ENCODE measurements at places on chromosomes 4 and X.

DNA sequence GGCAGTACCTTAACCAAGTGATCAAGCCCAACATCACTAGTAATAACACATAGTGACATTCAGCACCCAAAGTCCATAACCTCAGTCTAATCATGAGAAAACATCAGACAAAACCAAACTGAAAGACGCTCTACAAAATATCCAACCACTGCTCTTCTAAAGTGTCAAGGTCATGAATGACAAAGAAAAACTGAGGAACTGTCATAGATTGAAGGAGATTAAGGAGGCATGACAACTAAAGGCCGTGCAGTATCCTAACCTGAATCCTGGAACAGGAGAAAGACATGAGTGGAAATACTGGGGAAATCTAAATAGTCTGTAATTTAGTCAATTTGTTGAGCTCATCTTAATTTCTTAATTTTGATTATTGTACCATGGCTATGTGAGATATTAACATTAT lies 38.2 kb upstream of the EXOC1L start:
- DNase-seq, result no peak

- DNase-seq, result no peak
Observed at GRCh38 chr4:121777625-121778024, 12.7 kb upstream of the SMIM43 start.

- no peak for DNase-seq
Observed at GRCh38 chr4:155403886-155404285, 27.1 kb upstream of the MAP9 start.

GRCh38 chr4:183264614-183265013 lies 55.5 kb downstream of the CLDN22 start:
- no peak for DNase-seq

DNA sequence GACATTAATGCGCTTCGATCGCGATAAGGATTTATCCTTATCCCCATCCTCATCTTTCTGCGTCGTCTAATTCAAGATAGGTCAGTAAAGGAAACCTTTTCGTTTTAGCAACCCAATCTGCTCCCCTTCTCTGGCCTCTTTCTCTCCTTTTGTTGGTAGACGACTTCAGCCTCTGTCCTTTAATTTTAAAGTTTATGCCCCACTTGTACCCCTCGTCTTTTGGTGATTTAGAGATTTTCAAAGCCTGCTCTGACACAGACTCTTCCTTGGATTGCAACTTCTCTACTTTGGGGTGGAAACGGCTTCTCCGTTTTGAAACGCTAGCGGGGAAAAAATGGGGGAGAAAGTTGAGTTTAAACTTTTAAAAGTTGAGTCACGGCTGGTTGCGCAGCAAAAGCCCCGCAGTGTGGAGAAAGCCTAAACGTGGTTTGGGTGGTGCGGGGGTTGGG lies 528 bp upstream of the FGF2 start:
- DNase-seq, result no peak

DNA sequence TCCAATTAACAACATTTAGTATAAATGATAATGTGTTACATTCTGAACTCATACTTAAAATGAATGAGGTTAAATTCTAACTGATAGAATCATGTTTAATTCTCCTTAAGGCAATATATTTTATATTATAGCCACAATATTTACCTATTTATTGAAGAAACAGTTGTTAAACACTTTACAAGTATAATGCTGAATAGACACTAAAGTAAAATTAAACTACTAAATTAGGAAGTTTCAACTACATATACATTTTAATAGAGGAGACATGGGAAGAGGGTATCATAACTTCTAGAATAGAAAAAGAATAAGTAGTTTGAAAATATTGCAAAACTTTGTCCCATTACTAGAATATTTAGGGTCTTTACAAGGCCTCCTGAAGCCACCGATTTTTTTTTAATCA lies 36.2 kb upstream of the GRIA2 start:
- DNase-seq, result no peak

GRCh38 chr4:37781131-37781455 lies 45.4 kb upstream of the PGM2 start:
- no peak for DNase-seq

DNA sequence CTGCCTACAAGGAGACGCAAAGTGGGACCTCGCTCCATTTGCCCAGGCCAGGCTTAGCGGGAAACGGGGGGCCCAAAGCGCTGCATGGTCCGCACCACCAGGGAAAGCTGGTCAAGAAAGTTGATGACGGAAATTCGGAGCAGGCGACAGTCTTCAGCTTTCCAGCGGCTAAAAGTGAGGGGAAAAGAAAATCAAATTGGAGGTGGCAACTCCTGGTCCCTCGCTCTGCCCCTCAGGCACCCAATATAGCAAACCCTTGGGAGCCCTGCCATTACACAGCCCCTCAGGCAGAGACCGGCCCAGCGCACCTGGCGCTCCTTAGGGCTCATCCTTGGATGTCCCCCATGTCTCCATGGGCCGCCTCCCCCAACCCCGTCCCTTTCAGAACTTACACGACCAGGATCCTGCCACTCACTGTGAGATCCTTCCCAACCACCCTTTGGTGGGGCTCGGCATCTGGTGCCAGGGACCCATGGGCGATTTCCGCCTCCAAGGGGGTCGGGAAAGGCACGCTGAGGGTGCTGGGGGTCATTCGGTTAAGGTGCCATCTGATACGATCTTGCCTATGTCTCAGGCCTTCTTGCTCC lies 1.1 kb downstream of the LAGE3 start:
- no peak for DNase-seq

DNA sequence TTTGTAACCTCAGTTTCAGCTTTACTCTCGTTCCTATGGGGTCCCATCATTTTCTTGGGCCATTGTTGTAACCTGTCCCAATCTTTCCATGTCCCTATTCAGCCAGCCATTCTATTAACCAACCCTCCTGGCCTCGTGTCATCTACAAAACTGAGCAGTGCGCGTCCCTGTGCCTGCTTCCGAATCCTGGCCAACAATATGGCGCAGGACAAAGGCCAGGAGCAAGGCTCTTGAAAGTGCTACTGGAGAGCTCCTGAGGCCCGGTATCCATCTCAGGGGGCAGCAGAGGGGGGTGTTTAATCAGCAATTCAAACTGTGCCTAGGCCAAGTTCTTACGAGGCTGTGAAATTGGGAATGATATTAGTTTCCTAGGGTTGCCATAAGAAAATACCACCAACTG lies 41.2 kb upstream of the APLN start:
- no peak for DNase-seq

- DNase-seq, result no peak
Observed at GRCh38 chr4:22363787-22364186, 152.1 kb downstream of the ADGRA3 start.

- DNase-seq, result no peak
Observed at GRCh38 chr4:169921237-169921636, 105.0 kb downstream of the MFAP3L start.

- DNase-seq, result no peak
Observed at GRCh38 chrX:13357925-13358324, 38.1 kb upstream of the ATXN3L start.

GRCh38 chr4:86054286-86055032 lies 305.4 kb downstream of the MAPK10 start:
- no peak for DNase-seq

DNA sequence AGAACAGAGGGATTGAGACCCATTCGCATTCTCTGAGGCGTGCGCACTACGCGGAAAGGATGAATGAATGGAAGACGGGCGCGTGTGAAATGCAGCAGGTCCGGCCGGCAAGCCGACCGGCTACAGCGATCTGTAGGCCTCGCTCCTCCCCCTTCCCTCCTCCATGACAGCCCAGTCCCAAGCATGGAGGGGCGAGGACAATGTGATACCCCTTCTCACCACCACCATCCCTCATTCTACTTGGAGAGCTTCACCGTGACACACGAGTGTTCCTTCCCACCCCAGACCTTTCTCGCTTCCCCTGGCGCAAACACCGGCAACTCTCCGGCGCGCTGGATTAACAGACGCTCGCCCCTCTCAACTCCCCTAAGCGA lies 815 bp downstream of the EIF4E start:
- DNase-seq, result peak; percentile 52

- no peak for DNase-seq
Observed at GRCh38 chr4:69025191-69025998, 70.9 kb upstream of the UGT2B7 start.

- DNase-seq, result no peak
Observed at GRCh38 chr4:173182403-173182802, 13.8 kb downstream of the GALNT7 start.

Data from activated gamma-delta T cell treated with anti-CD3 and anti-CD28 coated beads, Interleukin-2, amount 50 U/mL, for 16 hours (primary cell).